AG04449 (cell line): ENCODE measurements at places on chromosomes 3 and 15.

DNA sequence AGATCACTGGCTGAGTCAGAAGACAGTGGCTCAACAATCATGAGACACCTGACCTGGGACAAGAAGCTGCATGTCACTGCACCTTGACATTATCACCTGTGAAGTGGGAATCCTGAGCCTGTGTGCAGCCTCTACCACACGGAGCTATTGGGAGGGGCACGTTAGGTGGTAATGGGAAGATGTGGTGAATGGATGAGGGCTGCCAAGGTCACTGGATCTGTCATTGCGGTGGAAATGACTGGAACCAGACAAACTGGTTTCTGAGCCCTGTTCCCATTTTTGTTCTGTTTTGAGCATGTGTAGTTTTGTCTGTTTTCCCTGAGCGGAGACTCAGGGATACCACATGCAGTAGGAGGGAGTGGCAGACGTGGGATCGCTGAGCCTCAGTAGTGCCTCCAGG lies 235.5 kb downstream of the OPA1 start:
- no peak for DNase-seq

- no peak for DNase-seq
Observed at GRCh38 chr15:33742800-33743199, 225.5 kb upstream of the CHRM5 start.

DNA sequence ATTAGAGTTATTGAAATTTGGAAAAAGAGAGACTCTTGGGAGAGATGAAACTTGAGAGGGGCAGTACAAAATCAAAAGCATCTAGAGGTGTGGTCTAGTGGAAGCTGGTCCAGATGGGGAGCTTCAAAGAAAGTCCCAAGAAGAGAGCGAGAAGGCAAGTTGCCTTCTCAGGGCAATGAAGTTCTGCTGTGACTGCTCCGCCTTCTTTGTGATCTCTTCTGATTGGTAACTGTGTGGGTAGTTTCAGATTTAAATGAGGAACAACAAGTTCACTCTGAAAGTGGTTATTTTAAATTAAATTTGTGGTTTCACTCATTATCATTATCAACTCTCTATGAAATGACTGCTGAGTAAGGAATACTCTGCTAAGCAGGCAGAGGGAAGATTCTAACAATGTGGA lies 233.3 kb downstream of the NLGN1 start:
- no peak for DNase-seq

DNA sequence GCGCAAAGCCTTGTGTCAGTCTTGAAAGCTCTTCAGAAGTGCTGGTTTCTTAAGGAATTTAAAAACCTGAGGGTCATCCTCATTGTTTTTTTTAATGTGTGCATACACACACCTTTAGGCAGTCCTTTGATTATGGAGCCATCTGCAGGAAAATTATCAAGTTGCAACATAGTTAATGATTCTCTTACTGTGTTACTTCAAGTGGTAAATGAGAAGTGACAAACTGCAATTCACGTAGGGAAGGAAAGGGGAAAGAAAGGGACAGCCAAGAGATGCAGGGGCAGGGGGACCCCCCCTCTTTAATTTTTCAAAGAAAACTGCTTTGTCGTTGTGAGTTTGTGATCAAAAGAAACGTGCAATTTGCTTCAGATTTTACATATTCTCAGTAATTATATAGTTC lies 162.4 kb upstream of the CGNL1 start:
- no peak for DNase-seq

DNA sequence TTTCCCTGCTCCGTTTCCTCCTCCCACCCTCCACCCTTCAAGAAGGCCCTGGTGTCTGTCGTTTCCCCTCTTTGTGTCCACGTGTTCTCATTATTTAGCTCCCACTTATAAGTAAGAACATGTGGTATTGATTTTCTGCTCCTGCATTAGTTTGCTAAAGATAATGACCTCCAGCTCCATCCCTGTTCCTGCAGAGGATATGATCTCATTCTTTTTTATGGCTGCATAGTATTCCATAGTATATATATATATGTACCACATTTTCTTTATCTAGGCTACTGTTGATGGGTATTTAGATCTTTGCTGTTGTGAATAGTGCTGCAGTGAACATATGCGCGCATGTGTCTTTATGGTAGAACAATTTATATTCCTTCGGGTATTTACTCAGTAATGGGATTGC lies 4.8 kb downstream of the ST6GAL1 start:
- no peak for DNase-seq

DNA sequence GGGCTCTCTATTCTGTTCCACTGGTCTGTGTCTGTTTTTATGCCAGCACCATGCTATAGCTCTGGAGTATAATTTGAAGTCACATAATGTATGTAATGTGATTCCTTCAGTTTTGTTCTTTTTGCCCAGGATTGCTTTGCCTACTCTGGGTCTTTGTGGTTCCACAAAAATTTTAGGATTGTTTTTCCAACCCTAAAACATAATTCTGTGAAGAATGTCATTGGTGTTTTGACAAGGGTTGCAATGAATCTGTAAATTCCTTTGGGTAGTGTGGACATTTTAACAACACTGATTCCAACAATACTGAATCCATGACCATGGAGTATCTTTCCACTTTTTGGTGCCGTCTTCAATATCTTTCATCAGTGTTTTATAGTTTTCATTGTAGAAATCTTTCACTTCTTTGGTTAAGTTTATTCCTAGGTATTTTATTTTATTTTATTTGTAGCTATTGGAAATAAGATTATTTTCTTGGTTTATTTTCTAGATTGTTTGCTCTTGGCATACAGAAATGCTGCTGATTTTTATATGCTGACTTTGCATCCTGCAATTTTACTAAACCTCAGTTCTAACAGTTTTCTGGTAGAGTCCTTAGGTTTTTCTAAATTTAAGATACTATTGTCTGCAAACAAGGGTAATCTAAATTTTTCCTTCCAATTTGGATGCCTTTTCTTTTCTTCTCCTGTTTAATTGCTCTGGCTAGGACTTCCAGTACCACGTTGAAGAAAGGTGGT lies 29.7 kb downstream of the TJP1 start:
- peak; percentile 55 for DNase-seq

DNA sequence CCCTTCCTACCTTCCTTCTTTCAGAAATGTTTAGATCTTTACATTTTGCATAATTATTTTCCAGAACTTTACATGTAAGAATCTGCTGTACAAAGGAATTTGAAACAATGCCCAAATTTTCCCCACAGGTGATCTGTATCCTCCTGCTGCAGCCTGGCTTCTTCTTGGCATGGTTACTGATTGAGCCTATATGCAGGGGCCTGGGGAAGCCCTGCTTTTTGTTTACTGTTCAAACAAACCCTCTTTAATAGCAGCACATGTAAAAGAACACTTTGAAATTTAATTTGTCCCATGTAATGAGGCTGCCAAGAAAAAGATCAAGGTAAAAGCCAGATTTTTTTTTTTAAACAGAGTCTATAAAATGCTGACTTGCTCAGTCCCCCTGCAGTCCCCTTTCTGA lies 432.2 kb downstream of the TUSC7 start:
- DNase-seq = no peak

GRCh38 chr3:152267831-152268554 lies 736 bp upstream of the MBNL1 start:
- no peak for DNase-seq

DNA sequence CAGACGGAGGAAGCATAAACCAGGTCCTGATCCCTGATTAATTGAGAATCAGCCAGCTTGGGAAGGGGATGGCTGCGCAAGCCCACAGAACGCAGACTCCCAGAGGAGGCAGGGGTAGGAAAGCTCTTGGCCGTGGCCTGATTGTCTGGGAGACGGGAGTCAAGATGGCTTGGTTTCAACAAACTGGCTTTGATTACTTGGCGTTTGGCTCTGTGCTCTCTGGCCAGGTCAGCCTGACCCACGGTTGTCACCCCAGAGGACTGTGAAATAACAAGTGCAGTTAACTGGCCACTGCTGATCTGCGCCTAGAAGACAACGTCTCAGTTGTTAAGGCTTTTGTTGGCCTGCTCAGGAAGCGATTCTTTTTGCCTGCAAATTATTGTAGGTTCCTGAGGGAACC lies 387.0 kb upstream of the PROK2 start:
- no peak for DNase-seq

GRCh38 chr15:38696109-38696727 lies 131.6 kb upstream of the RASGRP1 start:
- no peak for DNase-seq

DNA sequence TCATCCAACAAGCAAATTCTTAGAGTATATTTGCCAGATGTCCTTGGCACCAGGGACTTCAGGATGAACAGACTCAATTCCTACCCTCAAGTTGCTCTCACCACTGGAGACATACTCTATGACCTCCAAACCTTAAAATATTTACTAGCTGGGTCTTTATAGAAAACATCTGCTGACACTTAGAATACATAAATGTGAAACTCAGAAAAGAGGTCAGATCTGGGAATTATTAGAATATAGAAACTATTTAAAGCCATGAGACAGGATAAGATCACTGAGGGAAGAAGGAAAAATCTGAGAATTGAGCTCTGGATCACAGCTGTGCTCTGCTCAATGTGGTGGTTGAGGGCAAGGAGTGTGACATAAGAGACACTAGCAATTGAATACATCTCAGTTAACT lies 695.4 kb upstream of the UBE2E2 start:
- DNase-seq = no peak

- peak; percentile 9 for DNase-seq
Observed at GRCh38 chr3:124315215-124316033, 323.5 kb upstream of the ROPN1 start.

GRCh38 chr3:113897373-113897777 lies 50.4 kb upstream of the ZDHHC23 start:
- no peak for DNase-seq

DNA sequence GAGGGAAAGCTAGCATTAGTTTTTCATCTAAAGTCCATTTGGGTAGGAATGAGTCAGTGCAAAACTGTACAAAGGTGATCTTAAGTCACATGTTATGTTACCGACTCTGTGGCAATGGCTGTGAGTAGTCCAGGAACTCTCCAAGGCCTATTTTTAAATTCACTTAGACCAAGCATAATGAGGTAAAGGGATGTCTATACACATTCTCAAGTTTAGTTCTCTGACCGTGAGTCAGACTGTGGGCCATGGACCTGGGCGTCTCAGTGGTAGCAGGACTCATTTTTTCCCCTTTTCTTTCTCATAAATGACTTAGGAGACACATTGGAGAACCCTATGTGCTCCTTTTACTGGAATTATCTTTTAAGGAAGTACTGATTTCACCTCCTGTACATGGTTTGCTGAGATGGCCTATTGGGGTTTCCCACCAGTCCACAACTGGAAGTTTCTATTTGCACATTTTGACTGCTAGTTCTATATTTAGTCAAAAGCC lies 488.7 kb upstream of the TPRG1 start:
- peak; percentile 91 for DNase-seq

DNA sequence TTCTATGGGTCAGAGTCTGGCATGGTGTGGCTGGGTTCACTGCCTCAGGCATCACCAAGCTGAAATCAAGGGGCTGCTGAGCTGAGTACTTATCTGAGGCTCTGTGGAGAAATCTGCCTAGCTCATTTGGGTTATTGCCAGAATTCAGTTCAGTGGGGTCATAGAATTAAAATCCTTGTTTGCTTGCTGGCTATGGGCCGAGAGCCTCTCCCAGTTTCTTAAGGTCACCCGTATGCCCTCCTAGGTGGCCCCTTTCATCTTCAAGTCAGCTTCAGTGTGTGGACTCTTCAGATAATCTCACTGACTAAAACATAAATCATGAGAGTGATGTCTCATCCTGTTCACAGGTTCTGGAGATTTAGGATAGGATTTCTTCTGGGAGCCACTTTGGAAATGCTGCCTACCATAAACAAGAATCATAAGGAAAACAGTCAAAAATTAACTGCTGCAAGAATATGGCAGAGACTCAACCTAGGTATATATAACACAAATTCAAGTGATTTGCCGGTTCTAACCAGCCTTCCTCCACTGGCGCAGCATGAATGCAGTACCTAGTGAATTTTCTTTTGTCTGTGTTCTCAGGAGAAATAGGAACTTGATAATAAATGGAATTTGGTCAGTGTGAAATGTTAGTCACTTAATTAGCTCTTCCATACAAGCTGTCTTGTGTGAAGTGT lies 5.3 kb downstream of the CP start:
- DNase-seq = no peak

GRCh38 chr3:134600206-134600605 lies 50.6 kb downstream of the KY start:
- DNase-seq = no peak

- no peak for DNase-seq
Observed at GRCh38 chr15:39454189-39454986, 126.5 kb upstream of the THBS1 start.

DNA sequence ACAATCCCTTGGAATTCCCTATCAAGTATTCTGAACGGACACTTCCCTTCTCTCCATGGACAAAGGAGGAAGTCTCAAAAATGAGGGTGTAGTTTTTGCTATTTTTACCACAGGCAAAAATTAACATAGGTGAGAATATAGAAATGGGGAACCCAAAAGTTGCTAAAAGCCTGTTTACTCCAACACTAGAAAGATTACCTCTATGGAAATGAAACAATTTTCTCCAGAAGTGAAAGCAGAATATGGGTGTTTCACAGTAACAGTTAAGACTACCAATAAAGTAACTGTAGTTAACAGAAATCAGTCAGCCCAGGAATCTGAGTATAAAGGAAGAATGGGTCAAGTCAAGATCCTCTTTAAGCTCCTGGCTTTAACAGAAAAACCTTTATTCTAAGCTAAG lies 9.3 kb downstream of the TRA2B start:
- no peak for DNase-seq

- DNase-seq = no peak
Observed at GRCh38 chr3:127572186-127572585, 18.3 kb downstream of the TPRA1 start.

DNA sequence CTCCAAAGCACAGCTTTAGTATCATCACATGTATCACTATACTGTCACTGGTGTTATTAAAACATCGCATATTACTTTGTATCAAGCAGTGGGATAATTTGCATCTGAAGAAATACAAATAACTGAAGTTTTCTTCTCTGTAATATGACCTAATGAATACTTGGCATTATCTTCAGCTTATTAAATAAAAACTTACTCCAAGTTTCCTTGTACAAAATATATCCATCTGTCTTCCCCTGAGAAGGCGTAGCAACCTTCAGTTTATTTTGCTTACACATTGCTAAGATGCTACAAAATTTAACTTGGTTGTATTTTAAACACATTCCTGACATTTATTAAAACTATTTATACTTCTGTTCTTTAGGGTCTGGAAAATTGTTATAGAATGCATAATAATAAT lies 13.7 kb downstream of the FGF7 start:
- no peak for DNase-seq

- no peak for DNase-seq
Observed at GRCh38 chr3:46901591-46902187, 24.2 kb downstream of the PTH1R start.

- DNase-seq = no peak
Observed at GRCh38 chr15:53224371-53224770, 434.2 kb upstream of the ONECUT1 start.

- no peak for DNase-seq
Observed at GRCh38 chr15:68211656-68212320, 6.7 kb upstream of the CALML4 start.

DNA sequence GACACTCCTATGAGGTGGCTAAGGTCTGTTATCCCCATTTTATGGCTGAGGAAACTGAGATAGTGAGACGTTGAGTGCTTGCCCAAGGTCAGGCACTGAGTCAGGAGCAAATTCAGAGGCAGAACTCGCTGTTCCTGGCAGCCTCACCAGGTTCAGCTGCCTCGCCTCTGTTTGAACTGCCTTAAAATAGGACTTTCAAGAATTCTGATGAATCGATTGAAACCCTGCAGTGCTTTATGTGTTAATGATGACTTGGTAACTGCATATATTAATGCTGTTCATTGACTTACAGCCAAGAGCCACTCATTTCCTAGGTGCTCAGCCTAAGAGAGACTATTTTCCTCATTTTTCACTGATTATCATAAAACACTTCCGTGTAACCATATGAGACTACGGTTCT lies 79.5 kb upstream of the BHLHE40 start:
- DNase-seq = no peak
